ENCODE measurements at places on chromosomes 4 and X. TPM values are rescaled to one million over a fixed set of nuclear protein-coding genes. Genes with fewer than 3 reads are reported as not detected.

- DNase-seq, result peak; percentile 49
Observed at GRCh38 chr4:172813359-172813923, 355.2 kb upstream of the GALNT7 start.

DNA sequence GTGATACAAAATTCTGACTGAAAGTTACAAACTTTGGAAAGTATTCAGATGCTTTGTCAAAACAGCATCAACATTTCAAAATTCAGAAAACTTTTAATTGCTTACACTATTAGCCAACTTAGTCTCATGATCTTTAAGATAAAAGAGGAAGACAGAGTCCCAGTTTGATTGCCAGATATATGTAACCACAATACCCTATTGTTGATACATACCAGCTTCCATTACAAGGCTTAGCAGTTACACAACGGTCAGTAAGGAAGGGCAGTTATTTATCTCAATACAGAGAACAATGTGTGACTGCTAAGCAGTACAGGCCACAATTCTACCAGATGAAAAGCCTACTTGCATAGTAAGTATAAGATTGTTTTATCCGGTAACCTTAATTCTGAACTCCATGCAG, 138.4 kb downstream of the SPANXN3 start:
- DNase-seq, result no peak

GRCh38 chr4:16588651-16589050, 309.8 kb downstream of the LDB2 start:
- DNase-seq, result no peak

- no peak for DNase-seq
Observed at GRCh38 chrX:72125331-72126047, 6.2 kb downstream of the RTL5 start.

DNA sequence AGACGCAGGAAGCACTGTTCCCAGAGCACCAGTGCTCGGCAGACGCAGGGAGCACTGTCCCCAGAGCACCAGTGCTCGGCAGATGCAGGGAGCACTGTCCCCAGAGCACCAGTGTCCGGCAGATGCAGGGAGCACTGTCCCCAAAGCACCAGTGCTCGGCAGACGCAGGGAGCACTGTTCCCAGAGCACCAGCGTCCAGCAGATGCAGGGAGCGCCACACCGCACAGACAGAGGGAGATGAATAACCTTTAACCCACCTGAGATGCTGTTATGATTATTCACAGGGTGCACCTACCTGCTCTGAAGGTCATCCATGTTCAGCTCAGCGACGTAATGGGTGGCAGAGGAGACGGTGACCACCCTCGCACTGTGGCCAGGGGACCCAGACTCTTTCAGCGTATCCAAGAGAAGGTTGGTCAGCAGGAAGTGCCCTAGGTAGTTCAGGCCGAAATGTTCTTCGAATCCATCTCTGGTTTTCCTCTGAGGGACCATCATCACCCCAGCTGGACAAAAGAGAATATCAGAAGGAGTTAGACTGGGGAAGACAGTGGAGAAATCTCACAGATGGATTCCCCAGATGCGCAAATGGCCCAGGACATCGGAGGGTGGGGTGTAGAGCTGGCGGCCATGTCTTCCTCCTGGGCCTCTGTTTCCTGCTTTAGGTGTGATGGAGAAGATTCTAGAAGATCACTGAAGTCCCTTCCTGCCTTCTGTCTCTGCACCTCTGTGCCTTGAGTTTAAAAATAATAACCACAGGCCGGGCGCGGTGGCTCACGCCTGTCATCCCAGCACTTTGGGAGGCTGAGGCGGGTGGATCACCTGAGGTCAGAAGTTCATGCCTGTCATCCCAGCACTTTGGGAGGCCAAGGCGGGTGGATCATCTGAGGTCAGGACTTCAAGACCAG, 234.1 kb downstream of the DHRSX start:
- DNase-seq, result no peak

Gene DMRTC1B
- total RNA-seq, result not detected

GRCh38 chr4:159564615-159565014, 461.7 kb downstream of the RAPGEF2 start:
- DNase-seq, result no peak

Gene SYTL5
- 0.16 TPM for total RNA-seq

DNA sequence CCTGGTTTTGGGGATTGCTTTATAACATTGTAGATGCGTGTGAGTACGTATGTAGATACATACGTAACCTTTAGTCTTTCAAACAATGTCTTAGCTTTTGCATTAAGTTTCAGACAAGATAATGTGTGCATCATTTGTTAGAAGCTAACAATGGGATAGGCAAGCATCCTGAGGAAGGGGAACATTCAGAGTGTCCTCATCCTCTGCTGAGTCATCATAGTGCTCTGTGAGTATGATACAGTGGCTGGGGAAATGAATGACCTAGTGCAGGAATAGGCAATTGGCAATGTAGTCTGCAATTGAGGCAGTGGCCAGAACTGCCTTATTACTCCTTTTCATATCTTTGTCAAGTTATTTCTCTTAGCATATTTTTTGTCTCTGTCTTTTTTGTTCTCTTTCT, 7.3 kb downstream of the NAP1L5 start:
- no peak for DNase-seq

Gene CD40LG
- total RNA-seq, result not detected

DNA sequence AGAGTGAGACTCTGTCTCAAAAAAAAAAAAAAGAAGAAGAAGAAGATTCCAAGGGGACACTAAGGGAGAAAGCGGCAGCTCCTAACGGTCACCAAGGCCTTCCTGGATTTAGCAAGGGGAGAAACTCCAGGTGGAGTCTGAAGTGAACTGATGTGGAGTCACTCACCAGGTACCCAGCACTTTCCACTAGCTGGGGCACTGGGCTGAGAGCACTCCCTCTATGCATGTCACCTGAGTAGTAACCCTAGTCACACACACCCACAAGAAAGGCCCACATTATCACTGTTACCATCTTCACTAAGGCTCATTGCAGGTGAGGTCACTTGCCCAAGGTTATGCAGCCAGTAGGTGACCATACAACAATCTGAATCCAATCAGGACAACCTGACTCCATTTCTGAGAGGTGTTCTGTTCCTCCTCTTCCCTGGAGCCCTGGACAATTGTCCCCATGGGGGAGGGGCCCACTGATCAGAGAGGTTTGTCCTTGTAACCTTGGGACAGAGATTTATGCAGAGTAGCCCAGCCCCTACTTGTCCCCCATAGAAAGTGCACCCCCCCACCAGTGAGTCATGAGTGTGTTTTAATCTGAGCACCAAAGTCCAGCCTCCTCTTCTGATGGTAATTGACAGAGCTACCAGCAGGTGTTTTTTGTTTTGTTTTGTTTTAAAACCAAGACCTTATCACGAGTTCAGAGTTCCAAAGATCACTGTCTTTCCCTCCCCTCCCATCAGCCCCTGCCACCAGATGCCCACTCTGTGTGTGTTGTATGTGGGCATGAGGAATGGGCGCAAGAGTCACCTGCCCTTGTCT, 5.9 kb upstream of the SASH3 start:
- DNase-seq, result no peak

DNA sequence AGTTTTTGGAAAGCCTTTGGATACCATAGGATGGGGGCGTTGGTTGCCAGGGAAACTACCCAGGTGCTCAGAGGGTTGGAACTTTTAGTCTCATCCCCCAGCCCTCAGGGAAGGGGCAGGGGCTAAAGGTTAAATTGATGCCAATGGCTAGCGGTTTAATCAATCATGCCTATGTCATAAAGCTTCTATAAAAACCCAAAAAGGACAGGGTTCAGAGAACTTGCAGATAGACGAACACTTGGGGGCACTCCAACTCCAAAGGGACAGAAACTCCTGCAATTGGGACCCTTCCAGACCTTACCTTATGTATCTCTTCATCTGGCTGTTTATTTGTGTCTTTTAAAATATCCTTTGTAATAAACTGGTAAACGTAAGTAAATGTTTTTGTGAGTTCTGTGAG, 30.0 kb upstream of the GPR173 start:
- no peak for DNase-seq
